ENCODE measurements at places on chromosomes 1 and 21. TPM values are rescaled to one million over a fixed set of nuclear protein-coding genes. Genes with fewer than 3 reads are reported as not detected.

- H3K4me1 ChIP-seq, result peaks cover 5% of the 10 kb centered on the region
- no peaks in the 10 kb centered on the region for H3K27me3 ChIP-seq
- DNase-seq, result no peak
- no peak overlapping the region for H3K27ac ChIP-seq
- no peaks in the 10 kb centered on the region for H3K36me3 ChIP-seq
- no peak overlapping the region for H3K4me3 ChIP-seq
These were observed 28.6 kb upstream of the ZFP69B start for GRCh38 chr1:40421431-40422384.

GRCh38 chr1:215637041-215637573 is 70.0 kb downstream of the KCTD3 start:
- H3K4me1 ChIP-seq, result no peaks in the 10 kb centered on the region
- peak; percentile 73 for DNase-seq
- no peaks in the 10 kb centered on the region for H3K36me3 ChIP-seq
- H3K27me3 ChIP-seq, result no peaks in the 10 kb centered on the region

Gene GUCA2B
- total RNA-seq, result not detected

Gene F3
- total RNA-seq, result 40.0 TPM

Gene DYNLT4
- 0.87 TPM for total RNA-seq

DNA sequence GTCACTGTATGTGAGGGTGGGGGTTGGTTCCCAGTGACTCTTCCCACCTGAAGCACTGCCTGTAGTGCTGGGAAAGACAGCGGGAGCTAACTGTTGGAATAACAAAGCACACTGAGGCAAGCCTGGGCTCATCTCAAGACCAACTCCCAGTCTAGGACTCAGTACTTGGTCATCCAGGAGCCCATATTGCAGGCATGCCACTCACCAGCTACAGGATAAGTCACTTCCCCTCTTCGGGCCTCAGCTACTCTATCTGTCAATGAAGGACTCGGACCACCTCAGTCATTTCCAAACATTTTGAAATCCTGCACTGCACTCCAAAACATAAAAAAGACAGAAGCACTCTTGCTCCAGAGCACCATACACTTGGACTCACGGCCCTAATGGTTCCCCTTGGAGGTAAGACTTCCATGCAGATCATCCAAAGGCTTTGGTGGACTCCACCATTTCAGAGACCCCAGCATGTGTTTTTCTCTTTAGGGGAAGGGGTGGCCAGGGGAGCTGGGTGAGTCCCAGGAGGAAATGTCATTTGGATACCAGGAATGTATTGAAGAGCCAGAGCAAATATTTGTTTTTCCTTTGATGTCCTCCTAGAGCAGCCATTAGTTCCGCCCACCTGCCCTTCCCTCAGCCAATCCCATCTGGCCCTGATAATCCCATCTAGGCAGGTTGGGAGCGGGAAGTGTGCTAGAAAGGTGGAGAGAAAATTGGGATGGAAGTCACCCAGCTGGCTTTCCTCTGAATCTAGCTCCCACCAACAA is 3.1 kb downstream of the NUAK2 start:
- no peak overlapping the region for H3K27ac ChIP-seq
- no peak overlapping the region for H3K4me3 ChIP-seq
- DNase-seq, result no peak
- no peaks in the 10 kb centered on the region for H3K4me1 ChIP-seq
- no peaks in the 10 kb centered on the region for H3K27me3 ChIP-seq

All from aorta (tissue), 5 donors.